ENCODE measurements at places on chromosomes 16 and 17. TPM values are rescaled to one million over a fixed set of nuclear protein-coding genes. Genes with fewer than 3 reads are reported as not detected.
A peak's percentile ranks its signal among the peaks of the same experiment; 100 is the strongest.

- peak; percentile 36 for DNase-seq
Measured at GRCh38 chr16:19883966-19884485, 622 bp downstream of the GPRC5B start.

DNA sequence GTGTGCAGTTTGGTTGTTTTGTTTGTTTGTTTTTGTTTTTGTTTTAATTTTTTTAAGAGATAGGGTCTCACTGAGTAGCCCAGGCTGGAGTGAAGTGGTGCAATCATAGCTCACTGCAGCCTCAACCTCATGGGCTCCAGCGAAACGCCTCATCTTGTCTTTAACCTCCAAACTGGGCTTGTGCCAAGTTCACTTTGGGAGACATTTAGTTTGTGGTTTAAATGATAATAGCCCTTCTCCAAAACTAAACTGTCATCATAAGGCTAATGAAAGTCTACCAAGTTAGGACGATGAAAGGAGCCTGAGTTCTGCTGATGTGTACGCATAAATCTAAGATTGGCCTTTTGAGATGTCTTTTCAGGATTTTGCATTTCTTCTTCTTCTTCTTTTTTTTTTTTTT lies 6.5 kb upstream of the CARD14 start:
- no peak for DNase-seq

Gene NTN1
- total RNA-seq, result 99.9 TPM

Gene SOCS7
- total RNA-seq, result 11.4 TPM

Gene CD79B
- total RNA-seq, result 7.5 TPM

Gene GUCY2D
- total RNA-seq, result 0.38 TPM

All from left cardiac atrium (tissue), 4 donors.